Sigmoid colon (tissue), 7 donors: ENCODE measurements at places on chromosomes 11 and 22. TPM values are rescaled to one million over a fixed set of nuclear protein-coding genes. Genes with fewer than 3 reads are reported as not detected.

- H3K27ac ChIP-seq: no peak overlapping the region
- H3K4me3 ChIP-seq: no peak overlapping the region
- no peaks in the 10 kb centered on the region for H3K36me3 ChIP-seq
- peaks cover 4% of the 10 kb centered on the region for H3K4me1 ChIP-seq
Measured at GRCh38 chr11:94519478-94520084, 7.3 kb downstream of the C11orf97 start.

GRCh38 chr11:67576735-67577475 lies 6.7 kb upstream of the GSTP1 start:
- no peak overlapping the region for H3K27ac ChIP-seq
- DNase-seq: no peak
- no peaks in the 10 kb centered on the region for H3K4me1 ChIP-seq

The SYT12 gene
- polyA plus RNA-seq: under 0.01 TPM

The TUBA8 gene
- polyA plus RNA-seq: 0.92 TPM

The SAA1 gene
- 5.5 TPM for polyA plus RNA-seq

- H3K27ac ChIP-seq: no peak overlapping the region
- H3K4me3 ChIP-seq: no peak overlapping the region
- peaks cover 27% of the 10 kb centered on the region for H3K27me3 ChIP-seq
- no peaks in the 10 kb centered on the region for H3K4me1 ChIP-seq
Measured at GRCh38 chr11:71255800-71256479, 3.6 kb upstream of the SHANK2 start.

The KIF18A gene
- polyA plus RNA-seq: 1.4 TPM

- H3K27ac ChIP-seq: no peak overlapping the region
- peaks cover 7% of the 10 kb centered on the region for H3K4me1 ChIP-seq
- H3K36me3 ChIP-seq: no peaks in the 10 kb centered on the region
- peak; percentile 41 for DNase-seq
- H3K4me3 ChIP-seq: no peak overlapping the region
- H3K27me3 ChIP-seq: no peaks in the 10 kb centered on the region
Measured at GRCh38 chr11:117906126-117906525, 23.1 kb downstream of the TMPRSS13 start.

The SCARF2 gene
- 1.9 TPM for polyA plus RNA-seq
